CD4-positive, alpha-beta T cell treated with Interleukin-17A for 1 hour (primary cell): ENCODE measurements at places on chromosomes 12 and 14.

GRCh38 chr12:120961604-120962531, 16.5 kb upstream of the HNF1A start:
- DNase-seq: no peak

- no peak for DNase-seq
These were observed 74.6 kb upstream of the BCL11B start for GRCh38 chr14:99346470-99347080.

GRCh38 chr12:44385964-44386363, 490.2 kb downstream of the NELL2 start:
- DNase-seq: no peak

DNA sequence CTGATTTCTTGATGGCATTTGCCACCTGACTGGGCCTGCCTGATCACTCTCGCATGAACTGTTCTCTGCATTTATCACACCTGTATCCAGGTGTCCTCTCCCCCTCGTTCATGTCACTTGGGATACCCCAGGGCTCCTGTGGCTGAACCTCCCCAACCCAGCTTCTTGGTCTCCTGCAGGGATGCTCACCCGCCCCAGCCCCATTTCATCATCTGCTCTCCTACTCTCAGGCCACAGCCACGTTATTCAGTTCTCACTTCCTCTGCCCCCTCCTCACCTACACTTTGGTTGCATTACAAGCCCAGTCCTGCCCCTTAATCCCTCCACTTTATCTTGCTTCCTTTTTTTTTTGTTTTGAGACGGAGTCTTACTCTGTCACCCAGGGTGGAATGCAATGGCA, 35.5 kb downstream of the TMBIM6 start:
- no peak for DNase-seq

DNA sequence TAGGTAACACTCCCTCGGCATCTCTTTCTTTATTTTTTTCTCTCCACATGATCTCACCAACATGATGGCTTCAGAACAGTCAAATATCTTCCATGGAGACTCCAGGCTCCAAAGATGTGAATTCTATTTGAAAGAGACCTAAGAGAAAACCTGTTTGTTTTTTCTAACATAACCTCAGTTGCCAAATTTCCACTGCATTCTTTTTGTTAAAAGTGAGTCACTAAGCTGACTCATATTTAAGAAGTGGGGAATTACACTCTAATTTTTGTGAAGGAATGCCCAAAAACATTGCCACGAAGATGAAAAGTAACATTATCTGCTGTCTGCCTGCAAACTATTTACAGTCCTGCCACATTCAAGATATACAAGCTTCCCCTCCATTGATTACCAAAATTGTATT, 1337.6 kb downstream of the LRFN5 start:
- no peak for DNase-seq
